ENCODE measurements at places on chromosomes 6 and 20.

- no peak for DNase-seq
Measured at GRCh38 chr20:3167738-3168078, 5.6 kb downstream of the LZTS3 start.

- DNase-seq: no peak
Measured at GRCh38 chr6:139334806-139335446, 39.5 kb downstream of the CITED2 start.

GRCh38 chr6:43742931-43743632 is 26.9 kb upstream of the VEGFA start:
- DNase-seq: no peak

GRCh38 chr20:35395728-35396127 is 16.0 kb downstream of the UQCC1 start:
- no peak for DNase-seq

DNA sequence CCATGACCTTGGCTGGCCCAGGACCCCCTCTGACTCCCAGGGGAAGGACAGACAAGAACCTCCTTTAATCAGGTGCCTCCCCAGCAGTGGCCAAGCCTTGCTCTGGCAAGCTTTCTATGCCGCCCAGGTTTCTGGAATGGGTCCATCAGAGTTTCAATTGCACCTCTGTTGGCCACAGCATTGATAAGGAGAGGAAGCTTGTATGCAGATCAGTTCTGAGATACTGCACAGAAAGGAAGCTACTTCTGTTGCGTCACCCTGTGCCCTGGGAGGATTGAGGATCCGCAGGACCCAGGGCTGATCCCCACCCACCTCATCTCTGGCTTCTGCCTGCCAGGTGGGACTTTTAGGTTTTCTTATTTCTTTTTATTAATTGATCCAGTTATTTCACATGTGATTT is 167.2 kb downstream of the TFAP2C start:
- no peak for DNase-seq
